Stimulated activated CD4-positive, alpha-beta T cell treated with anti-CD3 and anti-CD28 coated beads, Interleukin-1b, Interleukin-23, amount 100 ng/mL, for 4 hours (primary cell): ENCODE measurements at places on chromosomes 1 and 21.
A peak's percentile ranks its signal among the peaks of the same experiment; 100 is the strongest.

GRCh38 chr1:154062309-154062708 lies 71.7 kb downstream of the RPS27 start:
- no peak for DNase-seq

DNA sequence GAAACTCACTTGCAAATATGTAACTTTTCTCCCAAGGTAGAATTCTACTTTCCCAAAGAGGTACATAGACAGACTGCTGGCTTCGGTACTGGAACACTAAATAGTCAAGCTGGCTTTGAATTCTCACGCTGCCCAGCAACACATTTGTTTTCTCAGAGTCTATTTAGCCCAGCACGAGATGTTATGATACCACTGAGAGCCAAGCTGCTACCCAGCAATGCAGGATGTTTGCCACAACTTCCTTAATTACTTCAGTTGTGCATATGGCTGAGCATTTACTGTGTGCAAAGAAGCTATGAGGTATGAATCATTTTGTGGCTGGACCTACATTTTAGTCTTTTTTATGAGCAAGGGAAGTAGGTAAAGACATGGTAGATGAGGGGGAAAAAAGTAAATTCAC lies 793.2 kb downstream of the PLA2G4A start:
- DNase-seq = no peak

GRCh38 chr1:97084546-97084945 lies 363.0 kb downstream of the PTBP2 start:
- DNase-seq = no peak

GRCh38 chr1:19743180-19743579 lies 56.5 kb downstream of the TMCO4 start:
- no peak for DNase-seq

GRCh38 chr1:102857251-102857650 lies 251.1 kb downstream of the COL11A1 start:
- DNase-seq = no peak

GRCh38 chr1:41404308-41404761 lies 43.1 kb downstream of the FOXO6 start:
- DNase-seq = no peak

DNA sequence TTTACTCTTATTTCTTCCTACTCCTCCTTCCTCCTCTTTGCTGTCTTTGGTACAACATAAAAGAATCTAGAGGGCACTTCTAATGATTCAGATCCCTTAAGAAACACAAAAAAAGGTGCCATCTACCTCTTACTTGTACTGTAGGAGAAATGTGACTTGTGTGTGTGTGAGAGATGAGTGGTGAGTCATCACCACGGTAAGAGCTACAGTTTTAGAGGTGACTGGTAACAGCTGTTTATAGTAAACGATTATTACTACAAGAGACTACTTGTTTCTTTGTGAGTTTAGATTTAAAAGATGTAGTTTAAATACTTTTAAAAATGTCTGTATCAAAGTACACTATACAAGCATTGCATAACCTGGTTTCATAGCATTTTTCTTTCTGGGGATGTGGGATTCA lies 40.4 kb downstream of the SLC35D1 start:
- no peak for DNase-seq

DNA sequence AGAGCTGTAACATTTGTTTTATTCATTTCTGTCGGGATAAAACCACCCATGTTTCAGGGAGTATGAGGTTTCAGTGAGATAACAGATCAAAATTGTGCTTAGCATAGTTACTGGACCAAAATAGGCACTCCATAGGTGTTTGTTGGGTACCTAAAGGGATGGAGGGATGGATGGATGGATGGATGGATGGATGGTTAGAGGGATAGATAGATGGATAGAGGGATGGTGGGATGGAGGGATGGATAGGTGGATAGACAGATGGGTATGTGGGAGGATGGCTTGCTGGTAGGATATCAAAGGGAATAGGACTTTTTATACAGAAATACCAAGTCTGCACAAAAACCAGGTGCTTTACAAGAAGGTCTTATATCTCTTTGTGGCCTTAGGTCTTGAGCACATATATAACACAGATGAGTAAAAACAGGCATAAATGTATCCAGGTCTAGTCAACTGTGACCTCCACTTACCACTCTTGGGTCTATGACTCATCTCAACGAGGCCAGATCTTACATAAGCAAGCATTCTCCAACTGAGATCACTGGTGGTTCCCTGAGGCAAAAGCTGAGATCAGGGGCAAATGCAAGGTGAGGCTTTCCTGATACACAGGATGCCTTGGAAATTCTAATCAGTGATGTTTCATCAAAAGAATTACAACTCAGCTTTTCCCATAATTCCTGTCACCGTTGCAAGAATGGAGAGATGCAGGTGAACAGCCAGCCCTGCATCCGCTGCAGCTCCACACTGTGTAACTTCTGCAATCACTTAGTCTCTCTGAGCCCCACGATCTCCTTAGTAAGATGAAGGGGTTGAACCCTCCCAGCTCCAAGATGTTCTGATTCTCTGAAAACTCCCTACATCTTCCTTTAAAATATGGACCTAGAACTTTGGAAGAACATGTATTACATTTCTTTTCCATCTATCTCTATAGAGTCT lies 32.0 kb downstream of the PTAFR start:
- no peak for DNase-seq

DNA sequence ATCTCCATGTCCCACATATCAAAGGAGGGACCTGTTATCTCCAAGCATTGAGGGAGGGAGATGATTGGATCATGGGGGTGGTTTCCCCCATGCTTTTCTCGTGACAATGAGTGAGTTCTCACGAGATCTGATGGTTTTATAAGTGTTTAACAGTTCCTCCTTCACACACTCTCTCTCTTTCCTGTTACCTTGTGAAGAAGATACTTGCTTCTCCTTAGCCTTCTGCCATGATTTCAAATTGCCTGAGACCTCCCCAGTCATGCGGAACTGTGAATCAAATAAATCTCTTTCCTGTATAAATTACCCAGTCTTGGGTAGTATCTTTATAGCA lies 91.6 kb downstream of the DDAH1 start:
- no peak for DNase-seq

DNA sequence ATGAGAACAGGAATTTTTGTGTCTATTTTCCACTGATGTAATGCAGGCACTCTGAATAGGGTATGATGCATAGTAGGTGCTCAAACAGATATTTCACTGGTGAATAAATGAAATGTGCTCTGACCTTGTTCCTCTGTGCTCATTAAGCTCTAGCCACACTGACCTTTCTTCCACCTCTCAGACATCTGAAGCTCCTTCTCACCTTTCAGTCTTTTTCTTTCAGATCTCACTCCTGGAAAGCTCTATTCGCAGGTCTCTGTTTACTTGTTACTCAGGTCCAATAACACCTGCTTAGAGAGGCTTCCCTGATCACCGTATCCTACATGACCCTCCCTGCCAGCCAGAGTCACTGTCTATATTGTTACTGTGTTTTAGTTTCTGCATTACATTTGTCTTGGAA lies 59.2 kb upstream of the IVNS1ABP start:
- DNase-seq = no peak

DNA sequence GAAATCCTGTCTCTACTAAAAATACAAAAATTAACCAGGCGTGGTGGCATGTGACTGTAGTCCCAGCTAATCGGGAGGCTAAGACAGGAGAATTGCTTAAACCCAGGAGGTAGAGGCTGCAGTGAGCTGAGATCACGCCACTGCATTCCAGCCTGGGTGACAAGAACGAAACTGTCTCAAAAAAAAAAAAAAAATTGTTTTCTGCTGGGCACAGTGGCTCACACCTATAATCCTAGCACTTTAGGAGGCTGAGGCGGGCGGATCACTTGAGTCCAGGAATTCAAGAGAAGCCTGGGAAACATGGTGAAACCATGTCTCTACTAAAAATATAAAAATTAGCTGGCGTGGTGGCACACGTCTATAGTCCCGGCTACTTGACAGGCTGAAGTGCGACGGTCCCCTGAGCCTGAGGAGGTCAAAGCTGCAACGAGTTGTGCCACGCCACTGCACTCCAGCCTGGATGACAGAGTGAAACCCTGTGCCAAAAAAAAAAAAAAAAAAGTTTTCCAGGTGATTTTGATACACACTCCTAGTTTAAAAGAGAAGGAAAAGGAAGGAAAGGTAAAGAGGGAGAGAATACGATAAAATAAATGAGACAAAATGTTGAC lies 31.7 kb downstream of the ABL2 start:
- DNase-seq = no peak

GRCh38 chr1:31453384-31454079 lies 40.5 kb downstream of the SERINC2 start:
- DNase-seq = no peak

GRCh38 chr1:43506233-43506632 lies 24.4 kb upstream of the PTPRF start:
- no peak for DNase-seq

GRCh38 chr1:216064643-216065042 lies 358.6 kb downstream of the USH2A start:
- DNase-seq = no peak

GRCh38 chr21:38952890-38953289 lies 147.2 kb downstream of the ETS2 start:
- DNase-seq = no peak

GRCh38 chr1:3170561-3171453 lies 101.8 kb downstream of the PRDM16 start:
- no peak for DNase-seq

- no peak for DNase-seq
Observed at GRCh38 chr1:164519426-164519825, 39.6 kb upstream of the PBX1 start.

- peak; percentile 50 for DNase-seq
Observed at GRCh38 chr1:64965366-64966157, 787 bp downstream of the JAK1 start.

GRCh38 chr1:56965916-56966697 lies at the start of gene C8B:
Gene C8B (minus strand): TSS chr1:56966015. CDS start chr1:56965948, 67 bp downstream.
- no peak for DNase-seq

DNA sequence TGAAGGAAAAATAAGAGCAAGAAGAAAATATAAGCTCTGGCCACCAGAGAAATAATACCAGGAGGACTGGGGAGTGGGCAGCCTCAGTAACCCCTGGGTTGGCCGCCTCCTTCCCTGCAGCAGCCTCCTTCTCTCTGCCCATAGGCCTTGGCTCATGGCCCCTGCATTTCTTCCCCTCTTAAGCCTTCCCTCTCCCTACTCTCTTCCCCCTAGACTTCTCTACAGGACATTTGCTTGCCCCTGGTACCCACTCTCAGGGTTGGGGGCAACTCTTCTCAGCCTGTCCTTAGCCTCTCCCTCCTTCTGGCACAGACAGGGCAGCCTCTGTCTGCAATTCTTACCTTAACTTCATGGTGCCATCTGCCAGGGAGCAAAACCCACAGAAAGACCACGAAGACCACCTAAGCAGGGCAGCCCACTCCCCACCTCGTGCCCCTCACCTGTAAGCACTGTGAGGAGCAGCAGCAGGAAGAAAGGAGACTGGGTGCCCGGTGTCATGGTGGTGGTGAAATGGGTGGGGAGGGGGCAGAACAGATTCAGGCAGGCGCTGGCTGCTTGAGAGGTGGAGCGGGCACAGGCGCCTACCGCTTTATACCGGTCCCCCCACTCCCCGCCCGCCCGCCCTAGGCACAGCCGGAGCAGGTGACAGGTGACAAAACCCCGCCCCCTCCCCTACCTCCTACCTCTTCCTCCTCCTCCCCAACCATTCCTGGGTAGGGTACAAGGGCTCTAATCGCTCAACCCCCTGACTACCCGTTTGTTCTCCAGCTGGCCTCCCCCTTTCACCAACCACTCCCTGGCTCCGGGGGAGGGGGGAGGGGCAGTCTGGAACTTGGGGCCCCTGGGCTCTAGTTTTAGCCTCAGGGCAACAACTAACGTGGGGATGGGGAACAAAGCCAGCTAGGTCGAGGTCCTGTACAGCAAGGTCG lies 15.1 kb downstream of the THBS3 start:
- peak; percentile 28 for DNase-seq

DNA sequence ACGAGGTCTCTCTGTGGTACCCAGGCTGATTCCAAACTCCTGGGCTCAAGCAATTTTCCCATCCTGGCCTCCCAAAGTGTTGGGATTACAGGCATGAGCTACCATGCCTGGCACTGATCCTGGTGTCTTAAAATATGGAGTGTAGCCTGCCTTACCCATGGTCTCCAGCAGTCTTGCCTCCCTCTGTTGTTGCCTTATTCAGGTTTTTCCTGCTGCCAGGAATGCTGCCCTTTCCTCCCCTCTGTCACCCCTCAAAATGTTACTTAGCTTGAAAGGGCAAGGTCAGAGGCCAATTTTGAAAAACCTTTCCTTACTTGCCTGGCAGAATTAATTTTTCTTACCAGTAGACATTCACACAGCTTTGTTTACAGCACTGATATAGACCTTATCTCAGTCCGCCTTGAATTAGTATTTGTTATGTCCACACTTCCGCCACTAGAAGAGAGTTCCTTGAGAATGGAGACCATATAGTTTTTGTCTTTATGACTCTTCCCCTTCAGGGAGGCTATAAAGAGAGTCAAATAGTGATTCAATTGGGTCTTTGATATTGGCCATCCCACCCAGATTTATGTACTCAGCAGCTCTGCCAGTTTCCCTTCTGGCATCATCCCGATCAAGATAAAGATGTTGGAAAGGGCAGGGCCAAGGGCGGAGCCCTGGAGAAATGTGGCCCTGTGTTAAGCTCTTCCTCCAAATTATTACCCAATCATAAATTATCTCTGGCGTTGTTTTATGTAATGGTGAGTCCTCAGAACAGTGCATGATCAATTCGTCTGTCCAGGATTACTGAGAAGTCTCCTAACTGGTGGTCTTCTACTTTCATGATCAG lies 38.8 kb downstream of the C1orf21 start:
- no peak for DNase-seq

DNA sequence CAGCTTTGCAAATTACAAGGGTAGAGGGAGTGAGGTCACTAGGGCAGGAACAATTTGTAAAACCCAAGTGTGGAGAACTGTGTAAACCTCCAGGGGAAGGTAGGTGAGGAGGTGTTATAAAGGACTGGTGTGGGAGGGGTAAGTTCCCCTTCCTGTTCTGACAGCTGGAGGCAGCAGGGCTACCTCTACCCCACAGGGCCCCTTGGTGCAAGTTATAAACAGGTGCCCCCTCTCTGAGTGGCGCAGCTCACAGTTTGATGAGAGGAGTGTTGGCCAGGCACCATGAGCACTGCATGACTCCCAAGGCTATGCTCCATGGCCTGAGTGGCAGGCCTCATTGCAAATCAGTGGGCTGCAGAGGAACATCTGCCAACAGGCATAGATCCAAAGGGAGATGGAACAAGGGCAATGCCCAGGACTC lies 41.0 kb downstream of the MFSD2A start:
- DNase-seq = no peak

DNA sequence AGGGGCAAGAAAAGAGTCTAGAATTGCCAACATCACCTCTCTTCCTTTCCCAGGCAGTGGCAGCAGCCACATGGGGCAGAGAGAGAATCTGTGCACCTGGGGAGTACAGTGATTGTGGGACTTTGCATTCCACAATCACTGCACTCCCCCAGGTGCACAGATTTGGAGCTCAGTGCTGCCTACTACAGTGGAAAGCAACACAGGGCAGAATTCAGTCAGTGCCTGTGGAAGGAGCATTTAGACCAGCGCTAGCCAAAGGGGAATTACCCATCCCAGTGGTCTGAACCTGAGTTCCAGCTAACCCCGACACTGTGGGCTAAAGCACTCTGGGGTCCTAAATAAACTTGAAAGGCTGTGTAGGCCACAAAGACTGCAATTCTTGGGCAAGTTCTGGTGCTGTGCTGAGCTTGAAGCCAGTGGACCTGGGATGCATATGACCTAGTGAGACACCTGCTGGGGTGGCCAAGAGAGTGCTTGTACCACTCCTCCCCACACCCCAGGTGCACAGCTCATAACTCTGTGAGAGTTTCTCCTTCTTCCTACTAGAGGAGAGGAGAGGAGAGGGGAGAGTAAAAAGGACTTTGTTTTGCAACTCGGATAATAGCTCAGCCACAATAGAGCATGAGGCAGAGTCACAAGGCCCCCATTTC lies 50.3 kb downstream of the NUP210L start:
- DNase-seq = no peak
